Fibroblast of skin of back (primary cell): ENCODE measurements at places on chromosomes 5 and 9.
A peak's percentile ranks its signal among the peaks of the same experiment; 100 is the strongest.

GRCh38 chr5:159891371-159891770 is 24.9 kb upstream of the ADRA1B start:
- DNase-seq, result no peak

GRCh38 chr5:38800515-38800914 is 45.3 kb upstream of the OSMR start:
- DNase-seq, result no peak

DNA sequence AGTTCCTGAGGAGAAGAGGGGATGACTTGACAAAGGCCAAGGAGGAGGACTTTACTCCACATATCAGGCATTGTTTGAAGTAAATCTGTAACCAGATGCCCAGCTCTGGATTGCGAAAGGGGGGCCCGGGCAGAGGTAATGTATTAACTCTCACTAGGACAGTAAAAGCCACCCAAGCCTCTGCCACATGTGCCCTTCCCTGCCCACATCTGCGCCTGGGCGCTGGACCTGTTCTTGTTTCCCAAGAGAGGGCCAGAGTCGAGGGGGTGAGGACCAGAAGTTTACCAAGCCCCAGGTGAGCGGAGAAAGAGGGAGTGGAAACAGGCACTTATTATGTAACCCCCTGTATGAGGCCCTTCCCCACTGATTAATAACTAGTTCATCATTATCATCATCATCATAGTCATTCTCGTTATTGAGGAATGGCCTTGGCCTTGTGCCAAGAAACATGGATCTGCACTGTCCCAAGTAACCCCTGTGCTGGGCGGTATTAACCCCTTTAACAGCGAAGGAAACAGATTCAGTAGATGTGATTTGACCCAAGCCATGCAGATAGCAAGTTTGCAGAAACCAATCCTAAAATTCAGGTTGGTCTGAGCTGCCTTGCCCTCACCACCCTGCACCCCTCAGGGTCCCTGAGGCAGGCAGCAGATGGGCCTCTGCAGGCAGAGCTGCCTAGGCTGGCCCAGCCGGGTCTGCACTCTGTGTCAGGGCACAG is at the start of gene SLC23A1:
Gene SLC23A1, minus strand, starts transcription at position 23 of the 718 bp plus-strand sequence. CDS start 44 bp downstream, outside the sequence.
- DNase-seq, result no peak

DNA sequence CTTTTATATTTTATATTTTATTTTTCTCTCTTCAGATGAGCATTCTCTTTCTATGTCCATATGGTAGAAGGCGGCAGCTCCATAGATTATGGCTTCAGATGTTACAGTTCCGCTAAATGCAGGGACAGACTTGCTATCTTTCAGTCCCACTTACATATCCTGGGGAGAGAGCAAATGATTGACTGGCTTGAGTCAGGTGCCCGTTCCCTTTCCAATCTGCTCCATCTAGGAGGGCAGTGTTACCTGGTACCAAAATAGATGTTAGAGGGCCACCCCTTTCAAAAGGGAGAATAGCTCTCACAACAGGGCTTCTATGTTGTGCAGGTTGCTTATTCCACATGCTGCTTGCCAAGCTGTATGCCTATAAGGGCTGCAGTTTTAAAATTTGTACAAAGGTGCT is 45.3 kb downstream of the ERBIN start:
- DNase-seq, result no peak

- peak; percentile 94 for DNase-seq
Observed at GRCh38 chr9:129143031-129143927, 32.1 kb downstream of the PTPA start.

- no peak for DNase-seq
Observed at GRCh38 chr5:143652108-143652700, 159.8 kb upstream of the HMHB1 start.

- DNase-seq, result peak; percentile 74
Observed at GRCh38 chr5:66661149-66661548, 65.0 kb downstream of the MAST4 start.

GRCh38 chr5:36304095-36304805 is 2.5 kb upstream of the RANBP3L start:
- DNase-seq, result no peak

DNA sequence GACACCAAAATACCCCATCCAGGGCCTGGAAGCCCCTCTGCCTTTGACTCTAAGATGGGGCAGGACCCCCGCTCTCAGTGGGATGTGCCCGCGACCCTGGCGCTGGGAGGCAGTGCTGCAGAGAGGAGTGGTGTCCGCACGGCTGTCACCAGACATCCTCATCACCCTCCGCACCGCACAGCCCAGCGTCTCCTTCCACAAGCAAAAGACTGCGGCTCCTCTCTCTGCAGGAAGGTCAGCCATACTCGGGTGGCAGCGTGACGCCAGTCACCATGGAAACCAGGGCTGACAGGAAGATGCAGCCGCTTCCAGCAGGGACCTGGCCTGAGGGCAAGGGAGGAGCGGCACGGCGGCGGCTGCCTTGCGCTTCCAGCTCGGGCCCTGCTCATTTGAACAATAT is 17.1 kb upstream of the SLC6A3 start:
- no peak for DNase-seq

DNA sequence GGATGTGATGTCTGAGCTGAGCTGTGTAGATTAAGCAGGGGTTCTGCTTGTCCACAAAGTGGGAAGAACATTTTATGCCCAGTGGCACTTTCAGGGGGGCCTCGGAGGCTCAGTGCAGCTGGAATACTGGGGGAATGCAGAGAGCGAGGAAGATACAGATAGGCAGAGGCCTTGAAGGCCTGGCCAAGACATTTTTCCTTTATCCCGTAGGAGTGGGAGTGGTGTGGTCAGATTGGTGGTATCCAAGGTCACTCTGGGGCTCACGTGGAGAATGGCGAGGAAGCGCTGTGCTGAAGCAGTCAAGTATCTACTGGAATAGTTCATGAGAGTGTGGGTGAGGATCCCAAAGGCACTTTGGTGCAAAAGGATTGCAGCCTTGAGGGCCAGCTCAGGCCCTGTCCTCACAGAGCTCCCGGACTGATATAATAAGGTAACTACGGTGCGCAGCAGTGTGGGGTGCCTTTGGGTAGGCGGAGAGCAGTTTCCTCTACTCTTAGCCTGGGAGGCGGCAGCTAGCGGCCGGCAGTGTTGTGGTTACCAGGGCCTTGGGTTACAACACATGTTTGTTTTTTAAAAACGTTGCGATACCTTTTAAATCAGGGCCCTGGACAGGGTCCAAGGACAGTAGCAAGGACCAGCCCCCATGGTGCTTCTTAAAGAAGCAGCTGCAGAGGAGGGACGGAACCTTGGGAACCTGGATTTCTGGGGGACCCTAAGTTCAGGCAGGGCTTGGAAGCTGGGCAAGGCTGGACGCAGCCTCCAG is 10.8 kb upstream of the CCDC69 start:
- no peak for DNase-seq

DNA sequence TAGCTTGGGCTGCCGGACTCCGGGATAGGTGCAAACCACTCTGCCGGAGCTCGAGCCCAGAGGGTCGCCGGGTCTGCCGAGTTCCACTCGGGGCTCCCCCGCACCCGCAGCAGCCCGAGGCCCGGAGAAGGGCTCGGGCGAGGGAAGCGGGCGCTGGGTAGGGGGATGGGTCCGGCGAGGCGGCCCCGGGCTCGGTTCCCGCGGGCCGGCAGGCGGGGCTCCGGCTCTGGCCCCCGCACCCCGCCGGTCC is 507 bp downstream of the RICTOR start:
- no peak for DNase-seq

GRCh38 chr5:36728697-36729543 is 122.5 kb downstream of the SLC1A3 start:
- peak; percentile 64 for DNase-seq

- DNase-seq, result no peak
Observed at GRCh38 chr5:1405539-1406530, 39.4 kb downstream of the SLC6A3 start.

DNA sequence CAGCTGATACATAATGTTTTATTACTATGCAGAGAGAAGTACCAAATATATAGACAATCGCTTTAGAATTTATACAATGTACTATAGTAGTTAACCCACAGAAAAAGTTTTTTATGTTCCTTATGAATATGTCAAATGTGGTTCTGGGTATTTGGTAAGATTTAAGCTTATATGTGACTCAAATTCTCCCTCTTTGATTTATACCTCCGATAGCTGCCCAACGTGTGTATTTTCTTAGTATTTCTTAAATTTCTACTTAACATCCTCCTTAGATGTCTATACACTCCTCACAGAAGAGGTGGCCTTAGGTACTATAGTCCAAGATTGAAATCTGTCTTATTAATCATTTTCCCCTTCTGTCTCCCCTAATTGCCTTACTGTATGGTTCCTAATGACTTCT is 138.6 kb upstream of the TNFAIP8 start:
- no peak for DNase-seq

GRCh38 chr9:83142389-83142788 is 79.4 kb upstream of the RASEF start:
- no peak for DNase-seq

- no peak for DNase-seq
Observed at GRCh38 chr9:129839324-129840023, 4.2 kb downstream of the USP20 start.

DNA sequence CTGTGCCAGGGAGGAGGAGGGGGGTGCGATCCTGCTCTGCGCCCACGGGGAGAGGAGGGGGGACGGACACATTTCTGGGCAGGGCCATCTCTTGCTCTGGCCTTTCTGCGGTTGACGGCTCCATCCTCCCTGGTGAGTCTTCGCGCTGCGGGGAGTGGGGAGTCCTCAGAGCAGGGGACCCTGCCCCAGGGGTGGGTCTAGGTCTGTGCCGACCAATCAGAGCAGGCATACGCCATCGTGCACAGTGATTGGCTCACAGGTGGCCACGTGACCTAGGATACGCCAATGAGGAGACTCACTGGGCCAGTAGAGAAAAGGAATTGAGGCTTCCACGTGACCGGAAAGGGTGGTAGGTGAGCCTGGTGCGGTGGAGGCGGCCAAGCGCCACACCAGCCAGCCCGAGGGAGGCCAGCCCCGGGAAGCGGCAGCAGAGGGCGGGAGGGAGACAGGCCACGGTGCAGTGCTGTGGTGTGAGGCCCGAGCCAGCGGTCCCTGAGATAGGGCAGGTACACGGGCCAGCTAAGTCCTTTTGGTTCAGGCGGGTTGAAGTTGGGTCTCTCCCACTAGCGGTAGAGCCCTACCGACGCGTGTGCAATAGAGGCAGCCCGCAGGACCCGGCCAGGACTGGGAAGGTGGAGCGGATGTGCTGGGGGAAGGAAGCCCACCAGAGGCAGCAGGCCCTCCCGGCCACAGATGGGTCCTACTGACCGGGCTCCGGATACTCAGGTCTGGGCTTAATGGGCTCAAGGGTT is 65.2 kb upstream of the RNF130 start:
- no peak for DNase-seq

DNA sequence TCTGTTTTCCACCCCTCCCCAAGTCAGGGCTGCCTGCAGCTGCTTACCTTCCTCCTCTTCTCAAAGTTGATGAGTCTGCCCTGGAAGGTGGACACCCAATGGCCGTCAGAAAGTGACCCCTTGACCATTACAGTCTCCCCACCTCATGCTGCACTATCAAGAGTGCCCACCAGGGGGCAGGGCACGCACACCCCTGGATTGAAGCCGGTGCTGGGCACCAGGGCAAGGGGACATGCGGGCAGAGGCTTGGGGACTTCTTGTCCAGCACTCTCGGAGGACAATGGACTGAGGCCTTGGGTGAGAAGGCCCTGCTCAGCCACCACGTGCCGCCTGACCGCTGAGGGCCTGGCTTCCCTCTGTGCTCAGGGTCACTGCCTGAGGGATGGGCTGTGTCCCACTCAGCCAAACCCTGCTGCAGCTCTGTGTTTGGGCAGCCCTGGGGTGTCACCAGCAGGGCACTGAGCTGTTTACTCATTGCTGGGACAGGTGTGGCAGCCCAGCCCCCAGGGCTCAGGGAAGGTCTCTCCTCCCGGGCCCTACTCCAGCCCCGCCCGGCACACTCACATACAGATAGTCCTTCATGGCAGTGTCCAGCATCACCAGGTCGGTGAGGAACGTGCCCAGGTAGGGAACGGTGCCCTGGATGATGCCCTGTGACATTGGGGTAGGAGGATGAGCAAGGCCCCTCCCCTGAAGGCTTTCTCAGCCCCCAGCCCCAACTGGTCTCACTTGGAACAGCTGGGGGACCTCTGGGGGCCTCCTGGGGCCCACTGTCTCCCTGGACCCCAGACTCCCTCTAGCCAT is 17.7 kb downstream of the RALGDS start:
- DNase-seq, result no peak

- no peak for DNase-seq
Observed at GRCh38 chr9:89794918-89795317, 190.1 kb downstream of the GADD45G start.

DNA sequence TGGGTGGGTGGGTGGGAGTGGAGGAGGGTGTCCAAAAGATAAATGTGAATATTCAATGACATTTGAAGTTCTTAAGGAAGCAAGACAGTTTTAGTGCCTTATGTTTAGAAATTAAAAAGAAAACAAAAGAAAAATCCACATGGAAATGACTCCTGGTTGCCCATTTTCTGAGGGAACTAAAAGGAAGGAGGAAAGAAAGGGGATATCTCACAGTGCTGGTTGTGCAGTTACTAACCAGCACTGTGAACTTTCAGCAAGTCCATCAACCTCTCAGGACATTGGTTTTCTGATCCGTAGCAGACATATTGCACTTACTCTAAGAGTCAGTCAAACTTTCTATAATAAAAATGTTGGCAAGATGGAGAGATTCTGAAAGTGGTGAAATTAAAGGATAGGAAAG is 431.0 kb upstream of the CLINT1 start:
- no peak for DNase-seq

DNA sequence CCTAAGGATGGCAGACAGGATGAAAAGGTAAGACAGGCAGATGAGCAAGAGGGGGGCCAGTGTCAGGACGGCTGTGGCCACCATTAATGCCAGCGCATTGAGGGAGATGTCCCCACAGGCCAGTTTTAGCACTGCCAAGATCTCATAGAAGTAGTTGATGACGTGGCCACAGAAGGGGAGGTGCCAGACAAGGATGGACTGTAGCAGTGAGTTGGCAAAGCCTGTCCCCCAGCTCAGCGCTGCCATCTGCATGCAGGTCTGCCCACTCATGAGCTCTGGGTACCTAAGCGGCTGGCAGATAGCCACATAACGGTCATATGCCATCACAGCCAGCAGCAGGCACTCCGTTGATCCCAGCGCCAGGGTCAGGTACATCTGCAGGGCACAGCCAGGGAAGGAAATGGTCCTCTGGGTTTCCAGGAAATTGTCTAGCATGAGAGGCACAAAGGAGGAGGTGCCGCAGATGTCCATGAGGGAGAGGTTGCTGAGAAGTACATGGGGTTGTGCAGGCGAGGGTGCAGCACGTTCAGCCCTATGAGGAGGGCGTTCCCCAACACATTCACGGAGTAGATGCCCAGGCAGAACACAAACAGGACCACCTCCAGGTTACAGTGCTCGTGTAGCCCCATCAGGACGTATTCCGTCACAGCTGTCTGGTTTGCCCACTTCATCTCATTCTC is 10.8 kb downstream of the OR13J1 start:
- peak; percentile 26 for DNase-seq

- DNase-seq, result no peak
Observed at GRCh38 chr9:86548220-86548619, 194.0 kb upstream of the TUT7 start.

GRCh38 chr5:4020400-4020799 is 424.8 kb downstream of the IRX1 start:
- no peak for DNase-seq
